CD4-positive, alpha-beta T cell treated with Interleukin-17A for 1 hour (primary cell): ENCODE measurements at places on chromosomes 16 and 17.

DNA sequence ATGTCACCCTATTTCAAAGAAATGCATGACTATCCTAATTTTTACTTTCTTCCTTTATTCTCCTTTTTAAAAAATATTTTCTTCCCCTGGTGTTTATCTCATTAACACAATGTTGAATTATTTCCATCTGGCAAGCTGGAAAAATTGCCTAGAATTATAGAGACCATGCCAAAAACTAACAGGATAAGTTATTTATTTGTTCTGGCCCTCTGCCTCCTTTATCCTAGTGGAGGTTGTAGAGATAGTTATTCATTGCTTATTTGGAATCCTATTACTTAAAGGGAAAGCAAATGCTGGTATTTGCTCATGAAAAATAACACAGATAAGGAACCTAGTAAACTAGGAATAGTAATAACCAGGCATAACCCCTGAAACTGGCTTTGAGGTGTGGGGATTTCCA is 684.9 kb upstream of the KIF2B start:
- DNase-seq, result no peak

- DNase-seq, result no peak
Measured at GRCh38 chr17:6800422-6801027, 24.5 kb downstream of the FBXO39 start.

- no peak for DNase-seq
Measured at GRCh38 chr16:15985144-15985543, 35.7 kb downstream of the ABCC1 start.

- no peak for DNase-seq
Measured at GRCh38 chr17:56030009-56030624, 123.2 kb upstream of the ANKFN1 start.

DNA sequence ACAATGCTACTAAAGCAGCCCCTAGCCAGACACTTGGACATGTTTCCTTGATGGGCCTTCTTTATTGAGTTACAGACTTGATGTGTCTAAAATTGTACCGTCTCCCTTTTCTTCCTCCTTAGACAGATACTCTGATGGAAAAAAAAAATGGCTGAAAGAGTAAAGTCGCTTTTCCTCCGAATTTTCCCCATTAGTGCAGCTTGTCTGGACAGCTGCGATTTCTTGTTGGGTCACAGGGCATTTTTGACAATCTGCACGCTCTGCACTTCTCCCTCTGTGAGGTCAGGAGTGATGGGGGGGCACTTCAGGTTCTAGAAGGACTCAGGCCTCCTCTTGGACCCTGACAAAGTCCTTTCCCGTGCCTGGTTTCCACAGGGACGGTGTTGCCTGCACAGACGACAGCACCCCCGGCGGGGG is 968 bp upstream of the PRKAR1A start:
- DNase-seq, result no peak

- no peak for DNase-seq
Measured at GRCh38 chr17:82929676-82930042, 89.8 kb upstream of the ZNF750 start.

DNA sequence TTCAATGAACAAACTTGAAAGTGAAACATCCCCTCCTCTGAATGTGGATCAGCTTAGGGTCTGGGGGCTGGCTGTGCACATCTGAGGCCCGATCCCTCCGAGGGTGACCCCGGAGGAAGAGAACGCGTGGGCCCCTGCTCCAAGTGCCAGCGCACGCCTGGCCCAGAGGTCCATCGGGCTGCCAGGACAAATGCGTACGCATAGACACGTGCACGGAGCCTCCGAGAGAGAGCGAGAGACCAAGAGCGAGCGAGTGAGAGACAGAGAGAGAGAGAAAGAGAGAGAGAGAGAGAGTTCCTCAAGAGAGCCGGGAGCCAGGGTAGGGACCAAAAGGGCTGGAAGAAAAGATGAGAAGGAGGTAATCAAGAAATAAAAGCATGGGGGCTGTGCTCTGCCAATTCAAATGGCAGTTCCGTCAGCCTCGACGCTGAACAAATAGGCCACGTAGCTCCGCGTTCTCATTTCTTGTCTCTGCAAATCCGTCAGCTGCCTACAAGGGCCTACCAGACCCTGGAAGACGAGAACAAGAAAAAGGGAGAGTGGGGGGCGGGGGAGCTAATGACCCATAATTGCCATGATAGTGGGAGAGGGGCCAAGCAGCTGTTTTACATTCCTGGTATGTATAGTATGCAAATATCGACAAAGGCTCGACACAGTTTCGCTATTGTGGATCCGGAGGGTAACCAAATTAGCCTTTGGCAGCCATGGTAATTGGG is 435.3 kb upstream of the ZFHX3 start:
- no peak for DNase-seq

- no peak for DNase-seq
Measured at GRCh38 chr17:44216694-44217093, 2.8 kb downstream of the UBTF start.

- DNase-seq, result no peak
Measured at GRCh38 chr16:80996688-80997138, 10.0 kb downstream of the CMC2 start.

DNA sequence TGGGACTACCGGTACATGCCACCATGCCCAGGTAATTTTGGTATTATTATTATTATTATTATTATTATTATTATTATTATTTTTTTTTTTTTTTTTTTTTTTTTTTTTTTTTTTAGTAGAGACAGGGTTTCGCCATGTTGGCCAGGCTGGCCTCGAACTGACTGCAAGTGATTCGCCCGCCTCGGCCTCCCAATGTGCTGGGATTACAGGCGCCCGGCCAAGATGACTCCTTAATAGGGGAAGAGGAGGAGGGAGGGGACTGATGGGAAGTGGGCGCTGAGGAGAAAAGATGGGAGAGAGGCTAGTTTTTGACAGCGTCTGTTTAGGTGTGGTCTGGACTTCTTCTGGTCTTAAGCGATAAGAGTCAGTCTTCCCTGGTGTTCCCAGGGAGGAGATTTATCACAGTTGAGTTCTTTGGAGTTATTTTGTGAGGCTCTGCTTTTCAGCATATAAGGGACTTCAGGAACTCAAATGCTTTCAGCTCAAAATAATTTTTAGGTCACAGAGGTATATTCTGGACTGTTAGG is 34.4 kb upstream of the SLC5A10 start:
- DNase-seq, result no peak

- DNase-seq, result no peak
Measured at GRCh38 chr17:1005361-1005946, 8.5 kb downstream of the TIMM22 start.

GRCh38 chr17:42901535-42902229 is 1.1 kb downstream of the G6PC1 start:
- DNase-seq, result no peak

- no peak for DNase-seq
Measured at GRCh38 chr17:65531256-65532100, 30.0 kb downstream of the AXIN2 start.

GRCh38 chr16:46787909-46788308 is 39.8 kb upstream of the MYLK3 start:
- no peak for DNase-seq

DNA sequence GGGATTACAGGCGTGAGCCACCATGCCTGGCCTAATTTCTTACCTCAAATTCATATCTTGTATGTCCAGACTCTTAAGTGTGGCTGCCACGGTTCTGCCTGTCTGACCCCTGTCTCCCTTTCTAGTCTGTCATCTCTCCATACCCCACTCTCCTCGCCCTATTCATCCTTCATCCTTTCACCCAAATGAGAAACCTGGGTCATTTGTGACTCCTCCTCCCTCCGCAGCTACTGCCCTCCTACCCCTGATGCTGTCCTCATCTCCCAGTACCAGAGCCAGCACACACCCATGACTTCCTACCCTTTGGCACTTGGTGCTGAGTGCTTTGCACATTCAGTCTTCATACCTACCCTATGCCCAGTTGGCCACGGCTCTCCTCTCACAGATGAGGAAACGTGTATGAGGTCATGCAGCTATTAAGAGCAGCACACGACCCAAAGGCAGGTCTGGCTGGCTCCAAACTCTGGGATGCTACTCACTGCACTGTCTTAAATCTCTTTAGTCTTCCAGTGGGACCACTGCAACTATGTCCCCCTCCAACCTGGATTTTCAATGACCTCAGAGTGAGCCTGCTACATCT is 1.6 kb downstream of the SPATA32 start:
- DNase-seq, result no peak

GRCh38 chr17:67801626-67802175 is 23.6 kb upstream of the BPTF start:
- DNase-seq, result no peak

DNA sequence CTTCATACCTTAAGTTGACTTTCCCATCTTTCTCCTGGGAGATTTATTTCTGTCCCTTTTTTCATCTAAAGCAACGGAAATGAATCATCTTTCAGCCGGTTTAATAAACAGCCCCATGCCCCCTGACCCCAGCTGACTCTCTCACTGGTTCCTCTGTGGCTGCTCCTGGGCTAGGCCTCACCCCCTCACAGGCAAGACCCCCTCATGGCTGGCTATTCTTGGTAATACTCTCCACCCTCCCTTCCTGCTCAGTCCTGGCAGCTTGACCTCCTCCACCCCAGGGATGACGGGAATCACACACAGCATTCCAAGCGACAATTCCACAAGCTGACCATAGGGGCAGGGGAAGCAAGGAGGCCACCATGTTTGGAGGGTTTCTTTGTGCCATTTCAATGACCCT is 1.5 kb upstream of the ADAP2 start:
- DNase-seq, result no peak

DNA sequence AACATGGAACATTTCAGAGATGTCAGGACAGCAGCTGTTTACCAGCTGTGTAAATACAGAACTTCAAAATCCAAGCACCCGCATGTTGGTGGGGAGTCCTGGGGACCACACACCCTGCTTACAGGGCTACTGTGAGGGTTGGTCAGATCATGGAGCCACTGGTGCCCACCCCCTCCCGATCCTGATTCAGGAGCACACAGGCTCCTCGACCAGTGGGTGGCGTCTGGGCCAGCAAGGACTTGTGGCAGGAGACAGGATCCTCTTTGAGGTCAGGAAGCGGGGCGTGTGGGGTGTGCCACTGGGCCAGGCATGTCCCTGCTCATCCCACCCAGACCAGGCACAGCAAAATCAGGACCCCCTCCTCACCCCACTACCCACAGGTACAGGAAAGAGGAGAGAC is 83.6 kb downstream of the SDK2 start:
- no peak for DNase-seq

GRCh38 chr16:84889066-84889465 is 69.3 kb downstream of the CRISPLD2 start:
- no peak for DNase-seq

- peak; percentile 82 for DNase-seq
Measured at GRCh38 chr16:56609463-56609921, 1.1 kb downstream of the MT2A start.

GRCh38 chr16:9428355-9429005 is 337.0 kb downstream of the HAPSTR1 start:
- DNase-seq, result no peak

- DNase-seq, result no peak
Measured at GRCh38 chr17:29707212-29707571, 84.5 kb upstream of the CORO6 start.

GRCh38 chr17:4607261-4607741 is 23.0 kb downstream of the SMTNL2 start:
- DNase-seq, result no peak

DNA sequence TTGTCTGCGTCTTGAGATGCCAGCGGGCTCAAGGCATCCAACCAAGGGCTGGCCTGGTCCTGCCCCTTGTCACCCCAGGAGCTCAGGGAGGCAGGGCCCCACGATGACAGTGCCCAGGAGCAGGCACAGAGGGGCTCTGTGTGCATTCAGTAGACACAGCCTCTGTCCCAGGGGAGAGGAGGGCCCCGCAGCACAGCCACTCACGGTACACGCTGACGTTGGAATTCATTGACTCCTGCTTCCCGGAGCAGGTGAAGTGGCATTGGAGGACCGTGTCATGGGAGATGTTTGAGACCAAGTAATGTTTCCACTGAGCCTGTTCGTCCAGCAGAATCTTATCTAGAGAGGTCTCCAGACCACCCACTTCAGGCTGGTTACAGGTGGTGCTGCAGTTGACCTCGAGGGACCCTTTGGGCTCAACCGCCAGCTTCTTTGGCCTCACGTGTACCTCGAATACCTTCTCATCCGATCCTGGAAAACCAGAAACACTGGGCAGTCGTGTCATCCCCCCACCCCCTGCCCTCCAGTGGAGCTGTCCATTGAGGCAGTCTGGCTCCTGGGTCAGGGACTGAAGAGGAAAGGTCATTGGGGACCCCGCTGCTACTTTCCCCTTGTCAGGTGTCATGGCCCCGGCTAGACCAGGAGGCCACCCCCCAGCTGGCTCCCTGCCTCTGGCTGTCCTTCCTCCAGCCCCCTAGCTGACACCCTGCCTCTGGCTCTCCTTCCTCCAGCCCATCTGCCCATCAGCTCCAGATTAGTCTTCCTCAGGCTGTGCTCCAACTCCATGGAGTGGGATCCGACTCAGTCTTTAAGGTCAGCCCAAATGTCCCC is 7.0 kb downstream of the PRR29 start:
- no peak for DNase-seq

- no peak for DNase-seq
Measured at GRCh38 chr16:25052151-25052511, 37.0 kb upstream of the ARHGAP17 start.
